ENCODE measurements at places on chromosomes 2 and 18.

GRCh38 chr2:28351621-28352020 is 41.0 kb upstream of the FOSL2 start:
- no peak for DNase-seq

GRCh38 chr2:177900082-177900481 is 172.5 kb downstream of the PDE11A start:
- DNase-seq, result no peak

DNA sequence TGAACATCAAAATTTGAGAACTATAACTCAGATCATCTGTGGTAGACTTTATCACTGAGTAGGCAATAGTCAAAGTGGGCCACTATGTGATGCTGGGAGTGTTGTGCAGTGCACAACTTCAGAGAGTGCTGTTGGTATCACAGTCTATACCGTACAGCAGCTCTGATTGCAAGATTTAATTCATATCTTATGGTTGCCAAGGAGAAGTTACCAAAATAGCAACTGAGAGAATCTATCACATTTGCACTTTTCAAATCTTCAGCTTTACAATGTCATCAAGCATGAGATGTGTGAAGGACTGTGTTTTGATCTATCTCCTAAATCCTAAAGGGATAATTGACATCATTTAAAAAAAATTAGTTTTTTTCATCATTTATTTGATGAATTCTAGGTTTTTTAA is 216.1 kb downstream of the DLGAP1 start:
- DNase-seq, result no peak

- DNase-seq, result no peak
Measured at GRCh38 chr18:61861372-61861771, 31.4 kb downstream of the RNF152 start.

GRCh38 chr2:131153529-131153928 is 48.4 kb downstream of the PLEKHB2 start:
- no peak for DNase-seq

DNA sequence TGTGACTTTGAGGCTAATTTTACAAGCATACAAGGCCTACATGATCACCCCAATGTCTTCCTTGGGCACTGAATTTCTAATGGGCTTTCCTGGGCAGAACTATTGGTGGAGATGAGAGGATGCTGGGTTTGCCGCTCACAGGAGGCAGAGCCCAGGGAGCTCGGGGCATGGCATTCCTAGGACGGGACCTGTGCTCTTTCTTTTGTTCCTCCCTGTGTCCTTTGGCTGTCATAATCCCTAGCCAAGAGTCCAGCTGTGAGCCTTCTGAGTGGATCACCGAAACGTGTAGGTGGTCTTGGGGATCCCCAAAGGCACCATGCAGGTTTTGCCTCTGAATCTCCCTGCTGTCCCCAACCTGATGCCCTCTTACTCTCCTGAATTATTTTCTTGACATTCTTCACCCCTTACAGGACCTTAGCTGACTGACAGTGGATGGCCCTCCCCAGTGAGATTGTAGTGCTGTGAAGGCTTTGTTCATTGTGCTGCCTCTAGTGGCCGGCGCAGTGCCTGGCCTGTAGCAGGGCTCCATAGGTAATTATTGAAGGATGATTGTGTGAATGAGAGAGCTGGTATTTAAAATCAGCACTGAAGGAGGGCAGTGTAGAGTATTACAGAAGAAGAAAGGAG is 221.9 kb downstream of the ZNF407 start:
- DNase-seq, result no peak

GRCh38 chr18:7898181-7898580 is 331.1 kb downstream of the PTPRM start:
- no peak for DNase-seq

DNA sequence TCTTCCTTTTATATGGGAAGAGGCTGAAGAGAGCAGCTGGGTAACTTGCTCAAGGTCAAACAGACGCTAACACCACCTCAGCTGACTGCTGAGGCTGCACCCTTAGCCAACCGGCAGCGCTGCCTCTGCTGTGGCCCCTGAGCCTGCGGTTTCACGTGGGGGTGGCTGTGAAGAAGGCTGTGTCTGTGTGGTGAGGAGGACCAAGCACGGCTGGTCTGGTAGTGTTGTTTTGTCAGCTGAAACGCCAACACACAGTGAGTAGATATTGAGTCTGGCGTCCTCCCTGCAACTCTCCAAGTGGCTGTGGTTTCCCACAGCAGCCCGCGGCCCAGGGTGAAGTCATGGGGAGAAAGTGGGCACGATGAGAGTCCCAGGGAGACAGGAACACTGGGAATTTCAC is 69.6 kb downstream of the THNSL2 start:
- no peak for DNase-seq

DNA sequence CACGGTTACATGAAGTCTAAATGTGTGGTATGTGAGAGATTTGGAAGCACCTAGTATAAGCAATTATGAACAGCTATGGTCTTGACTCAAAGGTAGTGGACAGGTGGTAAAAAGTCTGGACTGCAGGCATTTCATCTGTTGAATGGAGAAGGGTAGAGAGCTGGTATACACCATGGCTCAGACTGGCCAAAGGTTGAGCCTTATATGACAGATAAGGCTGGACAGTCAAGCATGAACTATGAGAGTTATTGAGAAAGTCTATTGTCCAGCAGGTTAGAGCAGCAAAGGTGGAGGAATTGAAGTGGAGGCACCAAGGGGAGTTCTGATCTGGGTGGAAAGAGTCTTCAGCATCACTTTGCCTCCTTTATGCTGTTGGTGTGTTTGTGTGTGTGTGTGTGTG is 346.7 kb upstream of the SLC14A2 start:
- no peak for DNase-seq

DNA sequence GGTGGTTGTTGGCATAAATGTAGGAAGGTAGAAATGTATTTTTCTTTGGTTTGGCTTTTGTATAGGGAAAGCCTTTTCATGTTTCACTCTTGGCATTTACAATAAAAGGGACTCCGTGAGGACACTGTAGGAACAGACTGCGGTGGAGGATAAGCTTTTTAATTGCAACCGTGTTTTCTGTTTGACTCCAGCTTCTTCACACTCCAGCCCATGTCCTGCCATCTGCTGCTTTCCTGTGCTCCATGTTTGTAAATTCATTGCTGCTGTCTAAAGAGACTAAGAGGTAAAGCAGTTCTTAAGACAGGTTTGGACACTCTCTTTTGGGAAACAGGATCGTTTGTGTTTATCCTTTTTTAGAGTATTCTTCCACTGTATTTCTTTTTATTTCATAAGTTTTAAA is 33.3 kb downstream of the WDR75 start:
- DNase-seq, result no peak

GRCh38 chr18:3911413-3911812 is 461.4 kb downstream of the TGIF1 start:
- DNase-seq, result no peak

DNA sequence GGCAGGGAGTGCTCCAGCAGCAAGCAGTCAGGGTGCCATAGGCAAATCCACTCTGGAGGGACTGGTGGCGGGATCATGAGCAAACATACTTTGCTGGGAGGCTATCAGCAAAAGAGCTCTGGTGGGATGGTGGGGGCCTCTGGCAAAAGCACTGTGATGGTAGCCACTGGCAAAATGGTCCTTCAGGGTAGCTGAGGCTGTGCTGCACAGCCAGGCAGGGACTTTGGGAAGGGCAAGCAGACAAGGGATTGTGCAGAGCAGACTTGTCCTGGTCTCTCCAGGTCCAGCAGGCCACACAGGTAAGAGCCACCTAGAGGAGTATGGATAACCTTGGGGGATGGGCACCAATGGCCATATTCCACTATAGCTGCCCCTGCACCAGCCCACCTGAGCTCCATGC is 129.4 kb upstream of the OTOS start:
- no peak for DNase-seq

- DNase-seq, result no peak
Measured at GRCh38 chr2:17182399-17182798, 335.8 kb downstream of the RAD51AP2 start.

GRCh38 chr2:241950413-241951315 is 81.1 kb downstream of the RTP5 start:
- peak; percentile 82 for DNase-seq

- no peak for DNase-seq
Measured at GRCh38 chr2:218406949-218407618, 7.4 kb downstream of the CTDSP1 start.

DNA sequence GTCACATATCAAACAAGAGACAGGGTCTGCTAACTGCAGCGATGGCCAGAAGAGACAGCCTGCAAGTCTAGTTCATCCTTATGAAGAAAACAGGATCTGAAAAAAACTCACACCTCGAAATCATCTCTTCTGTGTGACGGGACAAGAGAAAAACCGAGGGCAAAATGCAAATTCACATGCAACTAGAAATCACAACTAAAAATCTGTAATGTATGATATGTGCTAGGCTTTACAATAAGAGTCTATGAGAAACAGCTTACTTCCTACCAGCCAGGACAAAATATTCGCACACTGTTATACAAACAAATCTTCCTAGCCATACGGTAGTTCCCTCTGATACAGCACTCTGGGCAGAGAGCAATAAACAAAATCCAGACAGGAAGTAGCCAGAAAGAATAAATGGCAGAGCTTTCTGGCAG is 48.8 kb downstream of the ANKRD44 start:
- DNase-seq, result no peak

- no peak for DNase-seq
Measured at GRCh38 chr18:61738488-61738887, 154.3 kb downstream of the RNF152 start.

- DNase-seq, result no peak
Measured at GRCh38 chr2:191506515-191506914, 171.4 kb upstream of the NABP1 start.

- DNase-seq, result no peak
Measured at GRCh38 chr2:240780023-240780700, 39.9 kb downstream of the KIF1A start.

DNA sequence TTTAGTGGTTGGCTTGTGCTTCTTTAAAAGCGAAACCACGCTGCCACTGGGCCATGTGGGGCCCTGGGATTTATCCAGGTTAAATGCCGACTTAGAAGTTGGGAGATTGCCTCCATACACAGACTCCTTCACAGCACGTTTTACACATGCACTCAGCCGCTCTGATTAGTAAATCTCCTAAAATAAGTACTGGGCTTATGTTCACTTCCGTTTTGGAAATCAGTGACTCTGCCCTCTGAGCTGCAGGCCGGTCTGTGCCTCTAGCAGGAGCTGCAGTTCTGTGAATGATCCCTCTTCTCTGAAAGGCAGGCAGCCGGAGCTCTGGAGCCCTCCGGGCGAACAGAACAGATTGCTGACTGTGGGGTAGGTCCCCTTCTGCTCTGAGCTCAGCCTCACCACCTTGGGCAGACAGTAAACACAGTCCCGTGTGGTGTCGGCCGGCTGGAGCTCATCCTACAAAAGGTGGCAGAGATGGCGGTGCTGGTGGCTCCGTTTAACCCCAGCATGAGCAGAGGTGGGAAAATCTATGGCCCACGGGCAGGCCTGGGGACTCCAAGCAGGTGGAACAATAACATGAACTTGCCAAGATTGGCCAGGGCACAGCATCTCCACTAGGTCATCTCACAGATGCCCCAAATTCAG is 9.8 kb upstream of the RAB17 start:
- DNase-seq, result no peak

DNA sequence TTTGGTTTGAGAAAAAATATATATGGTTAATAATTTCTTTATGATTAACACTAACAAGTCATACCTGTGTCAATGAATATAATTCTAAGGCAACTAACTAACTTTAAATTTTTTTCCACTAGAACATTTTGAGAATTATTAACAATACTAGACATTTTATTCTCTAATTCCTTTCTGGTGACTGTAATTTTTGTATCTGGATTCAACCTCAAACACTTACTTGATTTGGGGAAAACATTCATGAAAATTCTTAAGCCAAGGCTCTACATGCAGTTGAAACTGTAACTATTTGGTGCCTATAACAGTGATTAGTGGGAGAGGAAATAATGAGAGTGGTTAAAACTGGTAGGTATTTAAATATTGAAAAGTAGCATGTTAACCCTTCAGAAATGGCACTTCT is 546.5 kb upstream of the KLHL29 start:
- no peak for DNase-seq

DNA sequence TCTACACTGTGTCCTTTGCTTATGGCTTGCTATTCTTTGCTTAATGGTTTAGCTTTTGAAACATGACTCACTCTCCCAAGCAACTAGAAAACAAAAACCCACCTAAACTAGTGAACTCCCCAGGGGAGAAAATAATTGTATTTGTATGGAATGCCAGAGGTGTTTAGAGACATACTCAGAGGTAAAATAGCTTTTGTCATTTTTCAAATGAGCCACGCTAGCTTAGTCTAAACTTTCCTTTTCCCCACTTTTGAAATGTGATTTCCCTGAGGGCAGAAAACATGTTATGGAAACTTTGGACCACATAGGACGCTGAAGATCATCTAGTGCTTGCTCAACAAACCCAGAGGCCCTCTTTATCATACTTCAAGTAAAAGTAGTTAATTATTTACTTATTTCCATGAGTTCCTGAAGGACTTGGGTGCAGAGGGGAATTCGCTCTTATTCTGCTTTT is 16.5 kb upstream of the CYTIP start:
- no peak for DNase-seq

DNA sequence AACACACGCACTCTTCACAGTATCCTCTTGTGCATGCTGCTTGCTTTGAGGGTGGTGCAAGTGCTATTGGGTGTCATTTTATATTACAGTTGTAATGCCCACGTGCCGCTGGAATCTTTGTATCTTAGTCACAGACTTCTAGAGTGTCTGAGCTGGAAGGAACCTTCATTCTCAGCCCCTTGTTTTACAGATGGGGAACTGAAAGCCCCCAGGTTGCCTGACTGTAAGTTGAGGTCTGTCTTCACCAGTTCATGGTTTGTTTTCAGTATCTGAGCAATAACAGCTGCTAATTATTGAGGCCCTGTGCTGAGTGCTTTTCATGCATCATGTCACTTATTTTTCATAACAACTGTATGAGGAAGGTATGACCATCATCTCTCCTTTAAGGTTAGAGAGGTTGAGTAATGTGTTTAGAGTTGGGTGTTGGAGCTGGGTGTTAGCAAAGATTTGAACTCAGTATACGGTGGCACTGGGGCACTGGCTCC is 77.0 kb downstream of the PRKCE start:
- no peak for DNase-seq

- DNase-seq, result no peak
Measured at GRCh38 chr2:127420039-127420864, 2.0 kb downstream of the PROC start.

DNA sequence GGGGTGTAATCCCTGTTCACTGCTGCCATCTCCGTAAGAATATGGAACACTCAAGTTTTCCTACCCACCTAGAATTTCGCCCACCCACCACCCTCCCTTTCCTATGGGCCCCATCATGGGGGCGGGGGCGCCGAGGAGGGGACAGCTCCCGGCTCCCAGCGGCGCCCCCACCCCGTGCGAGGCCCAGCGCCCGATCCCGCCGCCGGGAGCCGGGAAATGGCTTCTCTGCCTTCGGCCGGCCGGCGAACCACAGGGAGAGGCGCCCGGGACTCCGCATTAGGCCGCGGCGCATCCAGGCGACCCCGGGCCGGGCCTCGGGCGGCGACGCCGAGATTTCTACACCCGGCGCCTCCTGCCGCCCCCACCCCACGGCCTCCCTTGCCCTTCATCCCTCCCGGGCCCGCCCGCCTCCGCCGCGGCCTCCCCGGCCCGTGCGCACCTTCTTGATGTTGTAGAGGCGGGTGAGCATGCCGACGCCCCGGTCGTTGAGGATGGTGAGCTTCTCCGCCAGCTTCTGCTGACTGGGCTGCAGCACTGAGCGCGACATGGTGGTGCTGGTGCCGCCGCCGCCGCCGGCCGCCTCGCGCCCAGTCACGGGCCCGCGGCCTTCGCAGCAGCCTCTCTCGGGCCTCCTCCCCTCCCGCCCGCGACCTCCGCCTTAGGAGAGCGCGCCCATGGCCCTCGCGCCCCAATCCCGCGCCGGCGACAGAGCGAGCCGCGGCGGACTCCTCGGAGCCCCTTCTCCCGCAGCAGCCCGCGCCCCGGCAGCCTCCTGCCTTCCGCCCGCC is 510 bp downstream of the NCKAP1 start:
- peak; percentile 33 for DNase-seq

All from H54 (cell line).